ENCODE measurements at places on chromosomes 7 and 10.

GRCh38 chr7:134504660-134505164 is 22.7 kb upstream of the AKR1B10 start:
- no peak for DNase-seq

- no peak for DNase-seq
Measured at GRCh38 chr10:69826094-69826493, 24.4 kb downstream of the COL13A1 start.

- DNase-seq: no peak
Measured at GRCh38 chr7:26081638-26082037, 70.4 kb upstream of the NFE2L3 start.

GRCh38 chr7:3767917-3768777 is 467.1 kb downstream of the SDK1 start:
- no peak for DNase-seq

- DNase-seq: no peak
Measured at GRCh38 chr7:41328544-41328943, 374.3 kb downstream of the INHBA start.

DNA sequence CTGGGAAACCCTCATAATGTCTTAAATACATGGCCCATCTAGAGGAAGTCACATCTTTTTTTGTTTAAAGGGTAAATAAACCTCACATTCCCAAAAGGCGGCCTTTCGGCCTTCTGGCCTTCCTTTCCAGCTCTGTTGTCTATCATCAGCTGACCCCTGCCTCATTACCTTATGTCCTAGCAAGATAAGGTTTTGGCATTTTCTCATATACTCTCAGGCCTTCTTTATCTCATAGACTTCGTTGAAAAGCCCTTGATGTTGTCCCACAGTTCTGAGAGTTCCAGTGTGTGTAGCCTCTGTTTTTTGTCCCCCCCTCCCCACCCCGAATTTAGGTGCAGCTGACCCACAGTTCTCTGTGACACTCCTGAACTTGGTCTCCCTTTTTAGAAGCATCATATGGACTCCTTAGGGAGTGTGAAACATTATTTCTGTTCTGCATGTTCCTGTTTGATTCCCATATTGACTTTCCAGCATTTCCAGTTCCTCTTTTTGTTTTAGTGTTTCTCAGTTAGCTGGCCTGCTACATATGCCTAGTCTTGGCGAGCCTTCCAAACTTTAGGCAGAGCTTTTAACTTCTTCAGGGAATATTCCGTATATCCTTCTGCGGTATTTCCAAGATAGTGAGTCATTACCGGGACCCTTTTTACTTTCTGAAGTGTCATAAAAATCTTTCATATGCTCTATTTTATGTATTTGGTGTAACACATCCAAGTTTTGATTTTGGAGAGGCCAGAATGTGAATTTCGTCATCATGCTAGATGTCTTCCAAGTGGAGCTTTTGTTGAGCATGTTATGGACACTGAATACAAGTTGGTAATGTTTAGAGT is 138.5 kb downstream of the LRRC4 start:
- DNase-seq: no peak

DNA sequence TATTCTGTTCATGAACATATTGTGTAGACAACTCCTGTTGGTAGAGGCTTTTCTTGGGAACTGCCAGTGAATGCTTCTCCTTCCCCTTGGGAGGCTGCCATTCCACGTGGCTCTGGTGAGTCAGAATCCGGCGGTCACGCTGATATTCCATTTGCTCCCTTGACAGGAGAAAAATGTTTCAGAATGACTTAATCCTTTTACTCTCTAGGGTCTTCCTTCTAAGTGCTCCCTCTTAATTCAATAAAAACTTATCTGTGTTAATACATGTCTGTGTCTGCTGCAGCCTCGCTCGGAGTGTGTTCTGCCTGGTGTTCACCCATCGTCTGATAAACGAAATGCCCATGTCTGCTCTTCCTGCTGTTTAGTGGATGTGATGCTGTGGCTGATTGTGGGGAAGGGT is 278.6 kb downstream of the ARHGAP12 start:
- DNase-seq: no peak

DNA sequence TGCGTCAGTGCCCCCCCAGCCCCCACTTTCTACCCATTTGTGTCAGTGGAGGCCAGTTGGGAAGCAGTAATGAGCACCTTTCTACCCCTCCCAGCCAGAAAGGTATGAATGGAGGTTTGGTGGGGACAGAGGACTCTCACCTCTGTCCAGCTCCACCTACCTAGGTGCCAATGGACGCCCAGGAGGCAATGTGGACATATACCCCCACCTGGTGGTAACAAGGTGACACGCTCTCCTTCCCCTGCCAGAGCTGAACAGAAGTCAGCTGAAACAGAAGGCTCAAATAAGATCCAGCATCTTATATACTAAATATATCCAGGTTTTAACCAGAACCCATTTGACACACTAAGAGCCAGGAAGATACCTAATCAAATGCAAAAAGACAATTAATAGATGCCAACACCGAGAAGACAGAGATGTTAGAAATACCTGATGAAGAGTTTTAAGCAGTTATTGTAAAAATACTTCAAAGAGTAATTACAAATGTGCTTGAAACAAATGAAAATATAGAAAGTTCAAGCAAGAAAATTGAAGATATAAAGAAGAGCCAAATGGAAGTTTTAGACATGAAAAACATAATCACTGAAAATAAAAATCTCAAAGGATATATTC is 18.4 kb upstream of the SORCS3 start:
- no peak for DNase-seq

DNA sequence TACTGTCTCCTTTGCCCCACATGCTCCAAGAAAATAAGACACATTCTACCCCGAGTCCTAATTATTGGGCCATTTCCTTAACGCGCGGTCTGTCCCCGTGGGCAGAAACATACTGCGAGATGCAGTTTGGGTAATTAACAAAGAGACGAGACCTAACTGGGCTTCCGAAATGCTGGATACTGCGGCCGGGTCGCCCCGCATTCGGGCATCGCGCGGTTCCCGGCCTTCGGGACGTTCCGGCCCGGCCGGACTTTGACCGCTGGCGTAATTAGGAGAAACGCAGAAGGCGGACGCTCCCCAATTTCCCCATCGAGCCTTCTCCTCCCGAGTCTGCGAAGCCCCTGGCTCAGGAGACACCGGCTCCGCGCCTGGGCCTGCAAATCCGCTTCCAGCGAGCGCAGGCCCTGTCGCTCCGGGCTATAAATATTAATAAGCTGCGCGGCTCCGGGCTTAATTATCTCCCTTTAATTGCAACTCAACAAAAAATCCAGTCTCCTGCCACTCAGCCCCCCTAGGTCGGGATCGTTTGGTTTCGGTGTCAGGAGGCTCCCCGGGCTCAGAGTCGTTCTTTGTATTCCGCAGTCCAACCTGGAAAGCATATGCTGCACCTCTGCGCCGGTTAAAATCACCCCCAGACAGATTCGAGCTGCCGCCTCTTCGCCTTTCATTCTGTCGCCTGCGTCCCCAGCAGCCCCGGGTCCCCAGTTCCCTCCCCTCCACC is 131.5 kb downstream of the SPAG6 start:
- no peak for DNase-seq

GRCh38 chr7:128437426-128438332 is 18.0 kb upstream of the HILPDA start:
- no peak for DNase-seq
